ENCODE measurements at places on chromosomes 2 and 18.

GRCh38 chr2:138414014-138414413, 87.6 kb upstream of the SPOPL start:
- DNase-seq, result no peak

DNA sequence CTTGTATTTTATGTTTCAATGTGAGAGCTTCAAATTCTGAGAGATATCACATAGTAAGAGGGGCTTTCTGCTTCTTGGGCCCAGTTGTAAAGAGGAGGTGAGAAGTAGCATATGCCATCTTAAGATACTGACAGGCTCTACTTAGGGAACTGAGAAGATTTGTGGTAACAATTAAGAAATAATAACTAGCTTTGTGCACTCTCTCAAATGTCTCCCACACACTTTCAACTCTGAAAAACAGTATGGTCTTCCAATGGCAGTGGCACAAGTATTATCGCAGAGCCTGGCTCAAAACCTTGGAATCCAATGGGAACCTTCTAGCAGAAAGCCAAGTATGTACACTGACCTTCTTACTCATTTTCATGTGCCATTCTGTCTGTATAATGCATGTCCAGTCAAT, 80.3 kb upstream of the FAM237A start:
- DNase-seq, result no peak

- DNase-seq, result peak; percentile 4
Measured at GRCh38 chr2:32572737-32573136, 55.1 kb upstream of the TTC27 start.

GRCh38 chr2:153575171-153575853, 96.8 kb upstream of the RPRM start:
- no peak for DNase-seq

- DNase-seq, result peak; percentile 88
Measured at GRCh38 chr18:8706791-8707555, 1.6 kb downstream of the MTCL1 start.

DNA sequence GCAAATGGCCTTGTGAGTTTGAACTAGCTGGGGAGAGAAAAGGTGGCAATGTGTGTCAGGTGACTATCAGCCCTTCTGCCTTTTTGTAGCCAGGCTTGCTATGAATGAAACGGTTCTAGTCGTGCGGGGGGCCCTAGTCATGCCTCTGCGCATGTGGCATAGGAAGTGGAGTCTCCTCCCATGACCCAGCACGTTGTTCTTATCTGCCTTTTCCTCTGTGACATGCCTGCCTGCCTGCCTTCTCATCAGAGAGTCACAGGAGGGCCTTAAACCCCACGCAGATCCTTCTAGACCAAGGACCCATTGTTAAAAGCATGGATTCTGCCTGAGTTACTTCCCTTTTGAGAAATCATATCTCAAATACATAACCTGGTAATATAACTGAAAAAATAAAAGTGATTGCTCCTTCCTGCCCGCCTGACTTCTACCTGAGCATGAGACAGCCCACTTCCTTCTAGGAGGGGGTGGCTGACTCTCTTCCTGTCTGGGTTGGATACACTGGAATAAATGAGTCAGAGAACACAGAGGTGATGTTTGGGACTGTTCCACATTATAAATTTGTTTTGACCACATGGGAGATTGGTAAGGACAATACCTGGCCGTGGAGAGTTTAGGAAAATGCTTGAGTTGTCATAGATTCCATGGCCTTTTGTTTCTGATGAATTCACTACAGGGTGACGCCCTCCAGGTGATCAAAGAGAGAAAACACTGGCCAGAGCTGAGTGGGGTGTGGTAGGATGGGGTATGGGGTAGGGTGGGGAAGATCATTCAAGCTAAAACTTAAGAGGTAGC, 49.8 kb downstream of the FBLN7 start:
- peak; percentile 33 for DNase-seq

- DNase-seq, result no peak
Measured at GRCh38 chr2:80591233-80591632, 286.7 kb upstream of the LRRTM1 start.

GRCh38 chr2:84906108-84906899, 848 bp downstream of the TMSB10 start:
- no peak for DNase-seq

DNA sequence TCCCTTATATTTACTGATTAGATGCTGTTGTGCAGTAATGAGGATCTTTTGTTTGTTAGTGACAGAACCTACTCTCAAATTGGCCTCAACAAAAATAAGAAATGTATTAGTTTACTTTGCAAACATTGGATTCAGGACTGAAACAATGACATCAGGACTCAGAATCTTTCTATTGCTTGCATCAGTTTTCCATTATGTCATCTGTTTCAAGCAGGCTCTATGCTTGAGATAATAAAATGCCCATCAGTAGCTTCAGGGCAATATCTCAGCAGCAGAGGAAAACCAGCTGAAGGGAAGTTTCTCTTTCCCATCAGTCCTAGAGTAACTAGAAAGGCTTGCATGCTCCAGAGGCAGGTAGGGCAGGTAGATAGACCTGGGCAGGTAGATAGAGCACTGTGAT, 375.5 kb upstream of the SLC8A1 start:
- no peak for DNase-seq

GRCh38 chr2:109636317-109636716, 22.2 kb downstream of the SOWAHC start:
- DNase-seq, result no peak

DNA sequence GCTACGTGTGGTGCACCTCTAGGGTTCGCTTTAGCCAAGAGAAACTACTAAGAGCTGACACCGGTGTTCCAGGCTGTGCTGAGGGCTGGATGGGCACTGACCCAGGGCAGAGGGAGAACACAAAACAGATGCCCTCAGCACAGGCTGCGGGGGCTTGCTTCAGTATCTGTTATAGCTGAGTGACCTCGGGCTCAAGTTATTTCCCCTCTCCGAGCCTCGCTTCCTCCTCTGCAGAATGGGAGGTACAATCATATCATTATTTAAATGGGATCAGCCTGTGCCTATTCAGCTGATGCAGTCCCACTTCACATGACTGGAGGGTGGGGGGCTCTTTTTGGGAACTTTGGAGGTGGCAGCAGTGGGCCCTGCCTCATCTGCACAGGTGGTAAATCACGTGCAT, 156.1 kb upstream of the APCDD1 start:
- no peak for DNase-seq

DNA sequence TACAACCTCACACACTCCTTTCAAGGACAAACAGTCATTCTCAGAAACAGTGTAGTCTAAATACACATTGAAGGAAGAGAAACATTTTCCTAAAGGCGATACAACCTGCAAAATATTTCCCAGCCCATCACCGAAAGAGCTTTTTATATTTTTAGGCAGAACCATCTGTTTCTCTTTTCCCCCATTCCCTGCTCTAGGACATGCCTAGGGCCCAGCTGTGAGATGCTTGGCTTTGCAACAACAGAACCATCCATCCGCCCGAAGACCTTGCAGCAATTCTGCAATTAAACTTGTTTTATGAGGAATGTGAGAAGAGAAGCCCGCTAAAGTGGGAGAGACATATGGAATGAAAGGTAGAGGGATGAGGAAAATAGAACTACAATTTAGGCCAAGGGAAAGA, 105.6 kb upstream of the RFX8 start:
- no peak for DNase-seq

DNA sequence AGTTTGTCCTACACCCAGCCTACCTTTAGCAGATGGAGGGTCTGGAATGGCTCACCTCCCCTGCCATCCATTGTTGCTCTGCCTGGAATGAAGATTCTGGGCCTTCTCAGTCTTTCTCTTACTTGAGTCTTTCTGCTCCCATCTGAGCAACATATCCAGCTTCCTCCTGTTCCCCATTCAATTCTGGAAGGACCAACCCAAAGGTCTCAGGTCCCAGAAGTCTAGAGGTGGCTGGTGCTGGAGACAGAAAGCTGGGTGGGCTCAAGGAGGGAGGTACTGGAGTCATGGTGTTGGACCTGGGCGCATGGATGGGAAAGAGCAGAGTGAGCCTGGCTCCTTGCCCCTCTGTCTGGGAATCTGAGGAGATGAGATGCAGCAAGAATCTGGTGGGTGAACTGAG, 93.5 kb upstream of the SIX3 start:
- DNase-seq, result no peak

DNA sequence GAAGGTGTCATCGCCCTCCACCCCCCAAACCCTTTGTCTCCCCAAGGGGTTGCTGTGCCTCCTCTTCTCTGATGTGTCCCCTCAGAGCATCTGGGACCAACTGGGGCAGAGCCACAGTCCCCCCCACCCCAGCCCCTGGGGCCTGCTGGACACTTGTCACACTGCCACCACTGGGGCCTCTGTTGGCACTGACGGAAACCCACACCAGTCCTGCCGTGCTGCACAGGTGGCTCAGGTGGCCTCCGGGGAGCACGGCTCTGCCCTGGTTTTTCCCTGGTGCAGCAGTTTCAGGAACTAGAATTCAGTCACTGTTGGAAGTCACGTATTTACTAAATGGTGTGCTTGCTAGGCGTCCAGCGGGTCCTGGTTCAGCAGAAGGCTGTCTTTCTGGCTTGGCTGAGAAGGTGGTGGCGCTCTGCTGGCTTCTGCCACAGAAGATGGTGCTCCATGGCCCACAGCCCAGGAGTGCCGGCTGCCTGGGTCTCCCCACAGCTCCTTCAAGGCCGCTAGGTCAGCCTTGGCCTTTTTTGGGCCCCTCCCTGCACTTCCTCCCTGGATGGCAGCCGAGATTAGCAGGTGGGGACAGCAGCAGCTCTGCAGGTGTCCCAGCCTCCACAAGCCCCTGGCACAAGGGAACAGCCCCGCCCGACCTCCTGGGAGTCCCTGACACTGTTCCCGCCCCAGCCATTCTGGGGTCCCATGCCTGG, 18.6 kb upstream of the KLHL30 start:
- DNase-seq, result no peak

DNA sequence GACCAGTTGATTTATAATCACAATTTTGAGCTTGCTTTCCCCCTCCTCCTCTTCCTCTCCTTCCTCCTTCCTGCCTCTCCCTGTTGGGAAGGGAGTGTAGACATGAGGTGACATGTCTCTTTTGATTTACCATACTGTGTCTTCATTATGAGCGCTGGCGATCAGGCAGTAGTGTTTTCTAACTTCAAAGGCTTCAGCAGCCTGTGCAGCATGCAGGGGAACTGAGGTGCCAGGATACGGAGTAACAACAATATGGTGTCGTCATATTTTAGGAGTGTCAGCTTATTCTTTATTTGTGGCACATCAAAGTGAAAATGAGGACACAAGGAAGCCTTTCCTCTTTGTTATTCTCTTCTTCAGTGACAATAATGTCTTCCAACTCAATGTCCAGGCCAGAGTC, 864.2 kb downstream of the SLC4A3 start:
- no peak for DNase-seq

DNA sequence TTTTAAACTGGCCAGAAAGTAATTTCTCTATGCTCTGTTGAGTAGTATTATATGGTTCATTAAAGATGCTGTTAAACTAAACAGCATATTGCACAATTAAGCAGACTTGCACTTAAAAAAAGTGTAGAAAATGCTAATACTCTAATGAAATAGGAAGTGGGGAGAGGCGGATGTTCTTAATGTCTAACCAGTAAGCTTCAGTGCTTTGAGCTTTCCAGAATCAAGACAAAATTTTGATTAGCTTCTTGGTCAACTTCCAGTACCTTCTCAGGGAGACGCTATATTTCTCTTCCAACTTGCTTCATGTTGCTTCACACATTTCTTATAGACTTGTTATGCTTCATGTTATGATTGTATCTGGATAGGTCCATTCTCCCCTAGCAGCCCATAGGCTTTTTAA, 89.1 kb downstream of the MAP2 start:
- DNase-seq, result no peak

- no peak for DNase-seq
Measured at GRCh38 chr2:217249121-217250012, 389.5 kb upstream of the TNP1 start.

DNA sequence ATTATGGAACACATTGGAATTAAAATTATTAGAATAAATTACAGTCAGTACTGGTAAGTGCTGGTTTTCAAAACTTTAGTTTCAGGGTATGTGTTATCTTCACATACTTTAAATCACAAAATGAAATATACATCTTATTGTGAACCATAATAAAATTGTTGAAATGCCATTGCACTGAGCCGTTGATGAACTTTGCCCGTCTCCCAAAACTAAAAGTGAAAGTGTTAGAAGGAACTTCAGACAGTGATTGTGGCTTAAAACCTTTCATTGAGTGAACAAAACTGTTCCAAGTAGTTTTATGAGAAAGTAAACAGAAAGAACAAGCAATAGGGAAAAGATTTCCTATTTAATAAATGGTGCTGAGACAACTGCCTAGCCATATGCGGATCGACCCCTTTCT, 811.6 kb downstream of the PLCL1 start:
- DNase-seq, result peak; percentile 17

DNA sequence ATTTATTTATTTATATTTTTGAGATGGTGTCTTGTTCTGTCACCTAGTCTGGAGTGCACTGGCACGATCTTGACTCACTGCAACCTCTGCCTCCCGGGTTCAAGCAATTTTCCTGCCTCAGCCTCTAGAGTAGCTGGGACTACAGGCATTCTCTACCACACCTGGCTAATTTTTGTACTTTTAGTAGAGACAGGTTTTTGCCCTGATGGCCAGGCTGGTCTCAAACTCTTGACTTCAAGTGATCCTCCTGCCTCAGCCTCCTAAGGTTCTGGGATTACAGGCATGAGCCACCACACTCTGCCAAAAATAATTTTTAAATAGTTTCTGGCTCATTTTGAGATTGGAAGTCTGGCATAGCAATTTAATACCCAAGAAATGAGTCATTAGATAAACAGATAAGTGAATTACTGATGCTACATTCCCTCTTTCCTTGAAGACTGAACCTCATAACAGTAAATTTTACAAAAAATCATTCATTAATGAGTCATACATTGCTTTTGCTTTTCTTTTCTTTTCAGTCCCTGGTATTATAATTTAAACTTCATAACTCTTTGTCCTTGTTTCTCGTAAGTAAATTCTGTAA, 881.6 kb upstream of the PIK3C3 start:
- DNase-seq, result peak; percentile 87

GRCh38 chr2:61045999-61046398, 19.7 kb upstream of the SANBR start:
- DNase-seq, result no peak

- peak; percentile 32 for DNase-seq
Measured at GRCh38 chr2:210366675-210367080, 51.7 kb upstream of the MYL1 start.

- DNase-seq, result no peak
Measured at GRCh38 chr2:105635564-105635963, 109.1 kb upstream of the NCK2 start.

DNA sequence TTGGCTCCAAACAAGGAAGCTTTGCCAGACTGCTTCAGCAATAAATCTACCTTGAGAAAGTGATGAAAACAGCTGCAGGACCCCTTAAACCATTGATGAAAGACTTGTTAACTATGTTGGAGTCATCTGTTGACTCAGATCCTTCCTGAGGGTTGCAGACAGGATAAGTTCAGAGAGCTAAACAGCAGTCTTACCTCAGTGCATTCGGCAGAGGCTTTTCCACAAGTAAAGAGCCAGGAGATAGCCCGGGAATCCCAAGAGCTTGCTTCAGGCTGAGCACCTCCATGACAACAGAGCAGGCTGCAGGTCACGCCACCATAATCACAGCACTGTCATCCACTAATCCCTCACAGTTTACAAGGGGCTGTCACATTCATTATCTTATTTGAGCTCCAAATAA, 23.7 kb downstream of the KIAA2012 start:
- peak; percentile 88 for DNase-seq

GRCh38 chr18:48018851-48019250, 88.4 kb upstream of the SMAD2 start:
- DNase-seq, result peak; percentile 26
